ENCODE measurements at places on chromosomes 1 and 21.

DNA sequence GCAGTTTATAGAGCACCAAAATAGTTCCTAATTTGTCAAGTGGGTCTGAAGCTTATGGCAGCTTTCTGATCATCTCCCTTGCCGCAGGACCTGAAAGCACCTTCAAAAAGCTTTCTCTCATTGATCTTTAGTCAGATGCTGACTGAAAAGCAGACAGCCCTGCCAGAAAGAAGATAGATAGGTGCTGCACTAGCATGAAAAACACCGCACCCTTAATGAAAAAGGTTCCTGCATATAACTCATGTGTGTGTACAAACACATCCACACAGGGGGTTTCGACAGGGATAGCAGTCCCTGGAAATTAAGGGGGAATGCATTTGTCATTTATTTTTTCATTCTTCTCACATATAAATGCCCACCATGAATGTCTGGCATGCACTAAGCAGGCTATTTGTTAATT lies 361.7 kb upstream of the SNX7 start:
- DNase-seq, result no peak

GRCh38 chr1:174623324-174624035 lies 175.7 kb downstream of the GPR52 start:
- DNase-seq, result no peak

DNA sequence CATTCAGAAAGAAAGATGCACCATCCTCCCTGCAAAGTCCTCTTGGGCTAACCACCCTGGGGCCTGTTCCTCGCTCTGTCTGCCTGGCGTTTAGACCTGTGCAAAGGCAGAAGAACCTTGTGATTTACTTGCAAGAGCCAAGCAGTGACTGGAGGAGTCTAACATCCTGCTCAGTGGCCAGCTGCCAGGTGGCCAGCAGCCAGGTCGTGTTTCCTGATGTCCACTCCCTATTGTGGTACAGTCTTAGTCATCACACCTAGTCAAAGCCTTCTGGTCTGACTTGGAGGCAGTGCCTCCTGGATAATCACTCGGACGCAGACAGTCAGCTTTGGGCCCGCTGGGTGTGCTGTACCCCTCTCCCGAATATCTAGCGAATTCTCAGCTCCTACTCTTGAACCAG lies 118.1 kb downstream of the PGBD5 start:
- peak; percentile 97 for DNase-seq

DNA sequence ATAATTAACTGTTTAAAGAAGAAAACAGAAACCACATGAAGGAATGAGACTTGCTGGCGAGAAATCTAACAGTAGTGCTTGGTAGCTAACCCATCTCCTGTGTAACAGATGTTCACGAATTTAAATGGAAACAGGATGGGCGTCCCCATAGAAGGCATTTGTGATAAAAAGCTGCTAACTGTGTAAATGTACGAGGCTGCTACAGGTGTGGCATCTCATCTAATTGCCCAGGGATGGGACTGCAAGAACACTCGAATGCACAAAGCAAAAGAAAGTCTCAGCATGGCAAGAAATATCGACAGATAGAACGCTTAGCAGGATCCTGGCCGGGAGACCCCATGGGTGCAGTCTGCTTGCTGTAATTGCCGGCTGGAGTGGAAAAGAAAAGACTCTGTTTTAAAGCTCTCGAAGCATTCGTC lies 112.7 kb downstream of the RUNX1 start:
- DNase-seq, result no peak

DNA sequence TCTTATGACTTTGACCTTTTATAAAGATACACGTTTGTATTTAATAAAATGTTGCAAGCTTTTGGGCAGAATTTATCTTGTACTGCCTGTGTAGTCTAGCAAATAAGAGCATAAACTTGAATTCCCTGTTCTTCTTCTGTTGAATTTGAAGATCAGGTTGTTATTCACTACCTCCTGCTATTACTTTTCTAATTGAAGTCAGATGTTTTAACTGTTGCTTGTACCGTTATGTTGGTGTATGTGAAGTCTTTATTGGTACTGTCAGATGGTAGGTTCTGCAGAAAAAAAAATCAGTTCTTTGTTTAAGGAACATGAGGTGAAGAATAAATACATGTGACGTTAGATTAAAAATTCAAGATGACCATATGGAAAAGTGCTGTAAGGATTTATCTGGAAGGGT lies 69.1 kb downstream of the DYRK1A start:
- DNase-seq, result no peak

DNA sequence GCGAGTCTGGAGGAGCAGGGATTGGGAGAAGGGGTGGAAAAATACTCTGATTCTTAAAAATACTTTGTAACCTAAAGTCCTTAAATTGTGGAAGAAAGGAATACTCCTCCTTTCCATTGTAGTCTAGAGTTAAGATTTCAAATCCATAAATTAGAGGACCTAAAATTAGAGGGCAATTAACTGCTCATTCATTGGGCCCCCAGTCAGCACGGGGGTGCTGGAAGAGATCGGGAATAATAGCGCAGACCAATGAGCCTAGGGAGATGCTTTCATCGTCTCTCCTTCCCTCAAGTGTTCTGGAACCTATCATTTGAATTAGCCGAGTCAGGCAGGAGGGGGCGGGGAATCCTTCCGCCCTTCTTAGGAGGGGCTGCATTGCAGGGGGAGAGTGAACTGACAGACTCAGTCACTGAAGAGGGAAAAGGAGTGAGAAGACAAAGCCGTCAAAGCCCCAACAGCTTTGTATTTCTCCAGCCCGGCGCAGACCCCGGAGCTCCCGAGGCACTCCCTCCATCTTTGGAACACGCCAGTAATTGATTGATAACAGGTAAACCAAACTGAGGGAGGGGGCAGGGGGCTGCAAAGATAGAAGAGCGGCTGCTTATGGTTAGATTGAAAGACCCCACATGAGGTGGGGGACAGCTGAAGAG lies at the start of gene MLLT11:
MLLT11 (plus strand) TSS at position 391 of the 650 bp plus-strand sequence. CDS start 6,828 bp downstream, outside the sequence.
- peak; percentile 79 for DNase-seq

DNA sequence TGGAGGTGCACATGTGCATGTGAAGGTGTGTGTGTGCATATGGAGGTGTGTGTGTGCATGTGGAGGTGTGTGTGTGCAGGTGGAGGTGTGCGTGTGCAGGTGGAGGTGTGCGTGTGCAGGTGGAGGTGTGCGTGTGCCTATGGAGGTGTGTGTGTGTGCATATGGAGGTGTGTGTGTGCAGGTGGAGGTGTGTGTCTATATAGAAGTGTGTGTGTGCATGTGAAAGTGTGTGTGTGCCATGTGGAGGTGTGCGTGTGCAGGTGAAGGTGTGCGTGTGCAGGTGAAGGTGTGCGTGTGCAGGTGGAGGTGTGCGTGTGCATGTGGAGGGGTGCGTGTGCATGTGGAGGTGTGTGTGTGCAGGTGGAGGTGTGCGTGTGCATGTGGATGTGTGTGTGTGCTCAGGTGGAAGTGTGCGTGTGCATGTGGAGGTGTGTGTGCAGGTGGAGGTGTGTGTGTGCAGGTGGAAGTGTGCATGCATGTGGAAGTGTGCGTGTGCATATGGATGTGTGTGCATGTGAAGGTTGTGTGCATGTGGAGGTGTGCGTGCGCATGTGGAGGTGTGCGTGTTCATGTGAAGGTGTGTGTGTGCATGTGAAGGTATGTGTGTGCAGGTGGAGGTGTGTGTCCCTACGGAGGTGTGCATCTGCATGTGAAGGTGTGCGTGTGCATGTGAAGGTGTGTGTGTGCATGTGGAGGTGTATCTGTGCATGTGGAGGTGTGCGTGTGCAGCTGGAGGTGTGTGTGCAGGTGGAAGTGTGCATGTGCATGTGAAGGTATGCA lies 13.5 kb downstream of the C1orf74 start:
- DNase-seq, result no peak

- no peak for DNase-seq
These were observed 150.8 kb downstream of the TGFB2 start for GRCh38 chr1:218495931-218496330.

GRCh38 chr1:205144751-205145150 lies 23.0 kb upstream of the RBBP5 start:
- peak; percentile 80 for DNase-seq

GRCh38 chr1:69911301-69911801 lies 294.0 kb downstream of the LRRC40 start:
- DNase-seq, result peak; percentile 96

GRCh38 chr1:3275471-3276340 lies 178.8 kb upstream of the ARHGEF16 start:
- DNase-seq, result no peak

- DNase-seq, result no peak
These were observed 34.4 kb downstream of the C21orf91 start for GRCh38 chr21:17784604-17785402.

DNA sequence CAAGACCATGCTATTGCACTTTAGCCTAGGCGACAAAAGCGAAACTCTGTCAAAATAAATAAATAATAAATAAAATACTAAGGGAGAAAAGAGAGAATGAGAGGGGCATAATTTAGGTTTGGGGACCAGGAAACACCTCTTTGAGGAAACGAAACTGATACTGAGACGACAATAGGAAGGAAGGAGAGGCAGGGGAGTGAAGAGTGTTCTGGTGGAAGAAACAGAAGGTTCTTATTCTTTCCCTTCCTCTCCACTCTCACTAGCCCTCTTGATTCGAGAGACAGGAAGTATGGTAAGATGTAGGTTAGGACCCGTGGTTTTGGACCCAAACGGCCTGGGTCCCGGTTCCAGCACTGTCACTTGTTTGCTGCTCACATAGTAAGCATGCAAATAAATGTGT lies 1.6 kb upstream of the NKAIN1 start:
- DNase-seq, result no peak

DNA sequence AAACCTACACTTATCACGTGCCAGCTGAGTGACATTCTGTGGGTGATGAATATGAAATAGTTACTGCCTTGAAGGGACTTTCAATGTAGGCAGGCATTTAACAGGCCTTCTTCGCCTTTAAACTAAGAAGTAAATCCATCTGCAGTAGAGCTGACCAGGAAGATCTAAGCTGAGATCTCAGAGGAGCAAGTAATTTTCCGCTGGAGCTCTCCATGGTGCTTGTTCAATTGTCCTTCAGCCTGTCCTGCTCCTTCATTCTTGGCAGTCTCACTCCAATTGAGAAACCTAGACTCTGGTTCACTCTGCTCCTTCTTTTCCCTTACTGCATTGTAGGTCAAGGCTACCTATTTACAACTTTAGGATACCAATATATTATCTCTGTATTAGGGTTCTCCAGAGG lies 183.5 kb downstream of the HMCN1 start:
- DNase-seq, result peak; percentile 79

GRCh38 chr21:44664691-44665090 lies 2.0 kb downstream of the KRTAP12-2 start:
- DNase-seq, result no peak

All from amniotic epithelial cell (primary cell).